PC-9 (cell line): ENCODE measurements at places on chromosomes 7 and 10.

- no peak for DNase-seq
Observed at GRCh38 chr10:14180911-14181566, 149.7 kb downstream of the FRMD4A start.

DNA sequence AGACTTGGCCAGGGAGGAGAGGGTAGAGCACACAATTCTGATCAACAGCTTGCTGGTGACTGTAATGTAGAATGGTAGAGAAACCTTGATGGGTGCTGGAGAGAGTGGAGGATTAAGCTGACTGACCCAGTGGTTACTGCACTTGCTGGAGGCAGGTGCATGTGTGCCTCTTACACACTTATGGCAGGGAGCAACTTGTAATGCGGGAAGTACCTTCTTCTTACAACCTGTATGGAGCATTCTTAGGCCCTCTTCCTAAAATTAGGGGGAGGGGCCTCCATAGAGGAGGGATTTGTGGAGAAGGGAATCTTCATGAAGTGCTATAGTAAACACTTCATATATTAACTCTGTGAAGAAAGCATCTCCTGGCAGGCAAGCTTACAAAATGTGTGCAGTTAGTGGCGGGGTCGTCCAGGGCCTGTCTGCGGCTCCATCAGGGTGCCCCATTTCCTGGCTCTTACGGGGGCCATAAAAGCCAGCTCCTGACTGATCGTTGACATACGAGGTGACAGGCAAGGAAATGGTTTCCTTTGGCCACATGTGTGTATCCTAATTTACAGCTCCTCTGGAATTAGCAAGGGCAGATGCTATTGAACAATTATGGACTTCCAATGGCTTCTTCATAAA is 113.5 kb downstream of the RTKN2 start:
- no peak for DNase-seq

- no peak for DNase-seq
Observed at GRCh38 chr7:94043299-94043698, 39.1 kb upstream of the BET1 start.

DNA sequence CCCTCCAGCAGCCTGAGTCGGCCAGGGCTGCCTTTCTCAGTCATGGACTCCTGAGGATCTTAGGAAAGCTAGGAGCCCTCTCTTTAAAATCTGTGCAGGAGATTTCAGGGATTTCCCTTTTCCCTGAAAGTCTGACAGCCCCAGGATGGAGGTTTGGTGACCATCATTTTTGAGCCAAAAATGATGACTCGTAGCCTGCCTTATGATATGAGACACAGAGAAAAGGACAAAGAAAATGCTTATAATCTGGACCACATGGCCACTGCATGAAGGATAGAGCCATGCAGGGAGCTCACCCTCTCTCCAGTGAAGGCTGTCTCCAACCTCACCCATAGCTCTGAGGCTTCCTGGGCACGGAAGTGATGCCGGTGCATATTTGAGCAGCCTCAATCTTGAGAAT is 106.6 kb upstream of the CHST15 start:
- no peak for DNase-seq

DNA sequence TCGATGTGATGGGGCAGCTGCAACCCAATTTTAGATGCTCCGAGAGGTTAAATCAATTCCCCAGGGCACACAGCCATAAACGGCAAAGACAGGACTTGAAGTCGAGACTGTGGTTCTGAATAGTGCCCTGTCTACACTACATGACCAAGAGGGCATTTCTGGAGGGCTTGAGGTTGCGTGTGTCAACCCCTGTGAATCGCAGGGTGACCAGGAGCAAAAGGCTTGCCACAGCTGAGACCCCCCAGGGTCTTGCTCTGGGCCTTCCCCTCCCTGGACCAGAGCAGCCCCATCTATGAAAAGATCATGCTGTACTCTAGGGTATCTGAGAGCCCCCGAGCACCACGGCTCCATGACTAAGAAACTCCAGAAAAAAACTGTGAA is 26.8 kb upstream of the RASGEF1A start:
- no peak for DNase-seq

- DNase-seq: no peak
Observed at GRCh38 chr7:134553976-134554375, 5.1 kb downstream of the AKR1B15 start.

DNA sequence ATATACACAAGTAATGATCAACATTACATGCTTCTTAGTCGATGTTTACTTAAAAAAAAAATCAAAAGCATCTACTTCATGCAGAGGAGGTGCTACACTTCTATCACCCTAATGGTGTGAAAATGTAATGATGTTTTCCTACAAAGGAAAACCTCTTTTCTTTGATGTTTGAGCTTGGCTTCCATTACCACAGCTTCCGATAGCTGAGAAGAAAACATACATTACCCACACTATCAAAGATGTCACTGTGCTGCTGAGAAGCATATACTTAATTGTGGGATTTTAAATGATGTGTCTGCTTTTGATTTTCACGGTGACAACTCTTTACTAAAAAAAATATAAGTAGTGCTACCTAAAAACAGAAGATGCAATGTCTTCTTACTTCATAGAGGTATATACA is 200.2 kb upstream of the PHF14 start:
- DNase-seq: no peak

GRCh38 chr7:31583526-31583925 is 69.6 kb downstream of the ITPRID1 start:
- DNase-seq: no peak

- DNase-seq: no peak
Observed at GRCh38 chr10:13490503-13490902, 38.3 kb downstream of the BEND7 start.

GRCh38 chr7:155984028-155984580 is 171.8 kb upstream of the SHH start:
- DNase-seq: no peak

- DNase-seq: no peak
Observed at GRCh38 chr7:27098578-27099451, 3.0 kb upstream of the HOXA1 start.

- no peak for DNase-seq
Observed at GRCh38 chr10:11425676-11426075, 185.8 kb downstream of the USP6NL start.

GRCh38 chr10:132666705-132667341 is 119.1 kb downstream of the NKX6-2 start:
- DNase-seq: no peak

DNA sequence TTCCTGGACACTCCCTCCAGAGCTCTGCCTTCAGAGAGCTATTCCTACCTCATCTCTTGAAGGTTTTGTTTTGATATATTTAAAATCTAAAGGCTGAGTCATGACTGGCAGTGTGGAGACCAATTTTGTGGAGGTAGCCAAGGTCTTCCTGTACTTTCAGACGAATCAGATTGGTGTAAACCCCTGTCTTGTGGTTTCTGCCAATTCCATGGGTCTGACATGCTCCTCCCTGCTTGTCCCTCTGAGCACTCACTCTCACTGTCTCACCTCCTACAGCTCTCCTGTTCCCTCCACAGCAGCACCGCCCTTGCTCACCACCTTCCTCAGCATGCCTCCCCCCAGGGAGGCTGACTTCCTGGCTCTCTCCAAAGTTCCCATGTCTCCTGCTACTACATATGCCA is 179.8 kb downstream of the NPSR1 start:
- DNase-seq: peak; percentile 31

- DNase-seq: peak; percentile 16
Observed at GRCh38 chr7:136741941-136742340, 126.5 kb upstream of the CHRM2 start.

DNA sequence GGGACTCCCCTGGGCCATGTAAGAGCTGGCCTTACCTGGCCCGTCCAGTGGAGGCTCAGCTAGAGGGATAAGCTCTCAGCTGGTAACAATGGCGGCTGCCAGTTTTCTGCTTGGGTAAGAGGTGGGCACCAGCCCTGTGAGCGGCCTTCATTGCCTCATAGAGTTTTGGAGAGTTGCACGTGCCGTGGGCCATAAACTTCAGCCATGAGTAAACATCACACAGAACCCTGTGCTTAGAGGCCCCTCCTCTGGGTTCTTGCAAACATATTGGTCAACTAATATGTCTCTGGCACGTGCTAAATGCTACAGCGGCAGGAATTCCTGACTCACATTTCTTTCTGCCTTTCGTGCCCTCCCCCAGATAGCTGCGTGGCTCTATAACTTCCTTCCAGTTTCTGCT is 103.9 kb upstream of the LEP start:
- DNase-seq: no peak

DNA sequence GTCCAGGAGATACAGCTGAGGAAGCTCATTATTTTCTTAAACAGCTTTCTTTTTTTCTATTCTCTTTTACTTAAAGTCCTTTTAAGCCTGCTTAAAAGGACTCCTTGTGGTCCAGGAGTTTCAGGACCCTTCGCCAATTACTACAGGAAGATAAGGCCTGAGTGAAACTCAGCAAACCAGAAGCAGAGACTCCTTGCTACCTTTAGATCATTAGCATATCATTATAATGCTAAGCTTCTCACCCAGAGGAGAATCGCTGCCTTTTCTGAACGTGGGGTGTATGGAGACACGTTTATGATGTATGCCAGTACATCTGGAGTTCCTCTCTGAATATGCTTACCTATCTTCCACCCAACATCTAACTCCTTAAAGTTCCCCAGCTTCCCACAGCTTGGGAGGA is 47.5 kb downstream of the ANKMY2 start:
- DNase-seq: no peak

DNA sequence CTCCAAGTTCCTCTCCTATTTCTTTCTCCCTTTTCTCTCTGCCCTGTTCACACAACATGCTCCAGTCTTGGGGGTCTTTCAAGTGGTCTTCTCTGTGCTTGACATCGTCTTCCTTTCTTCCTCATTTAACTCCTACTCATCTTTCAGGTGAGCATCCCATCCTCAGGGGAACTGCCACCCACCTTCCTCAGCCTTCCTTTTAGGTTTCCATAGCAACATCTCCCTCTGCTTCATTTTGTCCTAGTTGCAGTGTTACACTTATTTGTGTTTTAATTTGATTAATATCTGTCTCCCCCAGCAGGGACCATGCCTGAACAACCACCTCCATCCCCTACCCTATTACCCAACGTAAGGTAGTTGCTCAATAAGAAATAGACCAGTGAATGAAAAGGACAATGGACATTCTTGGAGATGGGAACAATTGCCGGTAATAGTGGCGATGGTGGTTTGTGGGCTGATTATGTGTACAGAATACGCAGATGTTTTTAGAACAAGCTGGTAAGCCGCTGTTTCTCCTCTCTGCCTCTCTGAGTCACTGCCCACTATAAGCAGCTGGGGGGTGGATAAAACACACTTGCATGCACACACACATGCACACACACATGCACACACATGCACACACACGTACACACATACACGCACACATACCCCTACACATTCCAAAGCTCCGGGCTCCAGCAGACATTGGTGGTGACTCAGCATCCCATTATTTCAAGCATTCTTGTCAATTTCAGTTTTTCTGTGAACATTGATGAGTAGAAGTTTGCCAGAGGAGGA is 251.6 kb downstream of the GATA3 start:
- no peak for DNase-seq

DNA sequence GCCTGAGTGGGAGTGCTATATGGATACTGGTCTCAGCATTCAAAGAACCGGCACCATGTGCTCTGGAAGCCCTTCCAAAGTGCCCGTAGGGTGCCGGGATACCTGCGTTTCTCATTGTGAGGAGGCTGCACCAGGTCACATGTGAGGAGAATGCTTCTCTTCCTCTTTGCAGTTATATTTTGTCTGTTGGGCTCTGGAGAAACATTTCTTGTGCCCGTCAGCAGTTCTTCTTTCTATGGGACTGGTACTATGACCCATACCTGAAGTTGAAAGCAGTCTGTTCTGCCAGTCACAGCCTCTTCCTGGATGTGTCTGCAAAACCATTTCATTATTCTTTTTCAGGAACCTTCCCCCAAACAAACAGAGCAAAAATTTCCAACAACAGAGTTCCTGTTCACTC is 465.0 kb downstream of the SUGCT start:
- no peak for DNase-seq

DNA sequence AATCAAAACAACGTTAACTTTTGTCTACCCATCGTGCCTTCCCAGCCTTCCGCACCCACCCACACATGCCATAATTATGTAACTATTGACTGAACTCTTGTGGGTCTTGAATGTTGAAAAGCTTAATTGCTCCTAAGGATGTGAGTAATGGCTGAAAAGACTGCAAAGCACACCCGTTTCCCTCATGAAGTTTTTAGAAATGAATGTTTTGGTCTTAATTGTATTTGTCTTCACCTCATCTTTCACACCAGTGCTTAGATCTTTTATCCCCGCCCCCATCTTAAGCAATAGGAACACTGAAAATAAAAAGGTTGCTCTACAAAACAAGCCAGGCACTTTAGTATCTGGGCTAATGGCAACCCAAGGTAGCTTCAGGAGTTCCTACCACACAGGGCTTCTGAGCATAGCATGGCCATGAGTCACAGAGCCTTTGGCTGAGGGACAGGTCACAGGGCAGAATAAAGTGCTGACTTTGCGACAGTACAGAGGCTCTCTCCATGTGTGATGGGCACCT is 690.5 kb downstream of the PARD3 start:
- DNase-seq: peak; percentile 80

- no peak for DNase-seq
Observed at GRCh38 chr7:157508477-157508881, 171.7 kb downstream of the DNAJB6 start.

DNA sequence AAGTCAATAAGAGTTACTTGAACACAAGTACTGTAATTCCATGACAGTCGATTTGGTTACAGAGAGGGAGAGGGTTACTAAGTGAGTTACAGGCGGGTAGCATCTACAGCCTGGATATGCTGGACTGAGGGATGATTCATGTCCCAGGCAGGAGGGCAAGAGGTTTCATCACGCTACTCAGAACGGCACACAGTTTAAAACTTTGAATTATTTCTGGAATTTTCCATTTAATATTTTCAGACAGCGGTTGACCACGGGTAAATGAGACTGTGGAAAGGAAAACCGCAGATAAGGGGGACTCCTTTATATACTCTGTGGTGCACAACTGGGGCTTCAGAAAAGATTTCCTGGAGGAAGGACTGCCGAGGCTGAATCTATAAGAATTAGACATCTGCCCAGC is 25.7 kb upstream of the LRRC4 start:
- DNase-seq: no peak

GRCh38 chr7:133822868-133823552 is 304.1 kb upstream of the LRGUK start:
- no peak for DNase-seq

GRCh38 chr10:97101166-97101940 is 84.4 kb downstream of the SLIT1 start:
- DNase-seq: no peak

DNA sequence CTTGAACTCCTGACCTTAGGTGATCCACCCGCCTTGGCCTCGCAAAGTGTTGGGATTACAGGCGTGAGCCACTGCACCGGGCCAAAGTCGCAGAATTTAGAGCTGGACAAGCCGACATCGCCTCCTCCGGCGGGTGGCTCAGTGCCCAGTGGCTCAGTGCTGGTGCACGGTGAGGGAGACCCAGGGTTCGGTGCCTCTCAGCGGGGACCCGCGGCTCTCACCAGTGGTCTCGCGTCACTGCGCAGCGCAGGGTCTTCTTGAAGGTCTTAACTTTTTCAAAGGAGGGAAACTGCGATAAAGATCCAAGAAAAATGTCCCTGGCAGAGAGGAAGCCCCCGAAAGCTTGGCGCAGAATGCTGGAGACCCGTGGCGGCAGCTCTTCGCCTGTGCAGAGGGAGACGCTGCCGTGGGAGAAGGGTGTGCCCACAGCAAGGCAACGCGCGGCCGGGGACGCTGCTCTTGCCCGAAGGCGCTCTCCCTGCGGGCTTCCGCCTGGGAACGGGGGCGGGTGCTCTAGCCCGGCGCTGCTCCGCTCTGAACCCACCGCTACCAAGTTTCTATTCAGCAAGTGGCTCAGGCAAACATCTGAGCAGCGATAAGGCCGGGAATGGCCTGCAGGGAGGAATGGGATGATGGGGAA is 324.3 kb downstream of the DNAJB6 start:
- DNase-seq: no peak

- DNase-seq: no peak
Observed at GRCh38 chr7:156458011-156458410, 182.6 kb upstream of the RNF32 start.

- DNase-seq: no peak
Observed at GRCh38 chr10:110850099-110850498, 21.6 kb upstream of the PDCD4 start.
